Gastrocnemius medialis (tissue), 4 donors: ENCODE measurements at places on chromosomes 1 and 21. TPM values are rescaled to one million over a fixed set of nuclear protein-coding genes. Genes with fewer than 3 reads are reported as not detected.

GRCh38 chr1:180530501-180530900, 28.1 kb upstream of the ACBD6 start:
- DNase-seq: no peak

GRCh38 chr1:54421101-54421504, 14.9 kb upstream of the SSBP3 start:
- DNase-seq: no peak

DNA sequence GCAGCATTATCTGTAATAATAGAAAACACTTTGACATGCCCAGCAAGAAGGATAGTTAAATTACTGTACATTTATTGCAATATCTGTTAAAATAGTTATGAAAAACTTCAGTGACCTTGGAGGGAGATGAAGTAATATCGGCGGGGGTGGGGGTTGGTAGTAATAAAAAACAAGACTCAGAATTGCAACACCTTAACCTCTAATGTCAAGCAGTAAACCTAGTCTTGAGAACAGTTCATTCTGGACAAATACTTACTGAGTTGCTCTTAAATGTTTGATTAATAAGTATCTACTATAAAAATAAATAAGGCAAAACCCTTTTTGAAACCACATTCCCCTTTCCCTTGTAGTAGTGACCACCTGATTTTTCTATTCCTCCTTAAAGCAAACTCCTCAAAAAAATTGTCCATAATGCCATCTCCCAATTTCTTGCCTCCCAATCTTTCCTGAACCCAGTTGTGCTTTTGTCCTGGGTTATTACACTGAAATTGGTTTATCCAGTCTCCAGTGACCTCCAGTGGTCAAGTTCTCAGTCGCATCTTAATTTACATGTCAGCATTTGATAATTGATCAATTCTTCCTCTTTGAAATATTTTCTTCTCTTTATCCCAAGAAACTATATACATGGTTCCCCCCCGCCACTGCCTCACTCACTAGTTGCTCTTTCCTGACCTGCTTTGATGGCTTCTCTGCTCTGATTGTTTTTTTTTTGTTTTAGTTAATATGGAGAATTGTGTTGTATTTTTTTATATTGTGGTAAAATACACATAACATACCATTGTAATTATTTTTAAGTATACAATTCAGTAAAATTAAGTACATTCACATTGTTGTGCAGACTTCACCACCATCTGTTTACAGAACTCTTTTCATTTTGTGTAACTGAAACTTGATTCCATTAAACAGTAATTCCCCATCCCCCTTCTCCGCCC, 36.8 kb downstream of the RAP1A start:
- DNase-seq: peak; percentile 28

GRCh38 chr1:186623551-186623950, 56.7 kb downstream of the PTGS2 start:
- no peak for DNase-seq

Gene ETV3
- 8.6 TPM for total RNA-seq

DNA sequence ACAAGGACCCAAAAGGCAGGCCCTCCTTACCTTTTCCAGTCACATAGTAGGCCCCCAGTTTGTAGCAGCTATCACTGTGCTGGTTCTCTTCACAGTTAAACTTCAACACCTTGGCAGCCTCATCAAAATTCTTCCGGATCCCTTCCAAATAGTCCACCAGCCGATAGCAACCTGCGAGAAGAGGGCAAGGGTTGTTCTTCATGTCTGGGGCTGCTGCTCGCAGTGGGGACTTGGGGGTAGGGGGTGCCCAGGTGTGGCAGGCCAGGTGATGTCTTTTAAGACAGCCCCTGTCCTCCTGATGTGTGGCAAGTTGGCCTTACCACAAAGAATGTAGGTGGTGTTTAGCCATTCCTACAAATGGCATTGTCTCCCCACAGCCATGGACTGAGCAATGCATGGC, 5.5 kb downstream of the COA7 start:
- DNase-seq: no peak
